ENCODE measurements at places on chromosomes 3 and 15. TPM values are rescaled to one million over a fixed set of nuclear protein-coding genes. Genes with fewer than 3 reads are reported as not detected.

Gene MST1R
- 98.3 TPM for total RNA-seq

Gene NOX5
- total RNA-seq, result 1.5 TPM

Gene SLC25A36
- 76.5 TPM for total RNA-seq

Gene SKOR1
- total RNA-seq, result 0.13 TPM

Gene EXD1
- total RNA-seq, result 0.70 TPM

Gene WDR49
- 0.28 TPM for total RNA-seq

Gene CYP11A1
- total RNA-seq, result 7.1 TPM

Gene SST
- total RNA-seq, result not detected

DNA sequence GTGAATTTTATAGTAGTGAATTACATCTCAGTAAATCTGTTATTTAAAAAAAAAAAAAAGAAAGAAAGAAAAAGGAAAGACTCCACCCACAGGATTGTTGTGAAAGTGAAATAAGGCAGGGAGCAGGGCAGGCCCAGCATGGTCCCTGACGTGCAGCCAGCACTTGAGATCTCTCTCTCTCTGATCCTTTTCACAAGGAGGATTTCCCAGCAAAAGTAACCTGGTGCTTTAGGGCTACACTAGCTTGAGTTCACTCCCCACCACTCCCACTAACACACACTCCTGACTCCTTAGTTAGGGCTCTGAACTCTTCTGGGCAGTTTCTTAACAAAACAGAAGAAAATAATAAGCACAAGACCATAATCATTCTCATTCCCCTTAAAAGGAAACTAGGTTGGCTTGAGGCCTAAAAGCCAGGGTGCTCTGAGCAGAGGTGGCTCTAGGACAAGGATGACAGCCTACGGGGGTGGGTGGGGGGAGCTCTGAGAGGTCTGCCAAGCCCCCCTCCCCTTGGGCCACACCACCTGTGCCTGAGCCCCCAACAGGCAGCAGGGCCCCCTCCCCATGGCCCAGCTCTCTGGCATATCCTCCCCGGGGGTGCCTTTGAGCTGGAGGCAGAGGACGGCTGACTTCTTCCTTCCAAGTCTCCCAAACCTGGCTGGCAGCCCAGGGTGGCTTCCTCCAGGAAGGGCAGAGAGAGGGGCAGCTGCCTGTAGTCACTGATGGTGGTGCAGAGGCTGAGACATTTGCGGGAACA lies 856 bp downstream of the TMEM40 start:
- DNase-seq, result peak; percentile 47

GRCh38 chr15:38699633-38700230 lies 135.1 kb upstream of the RASGRP1 start:
- no peak for DNase-seq

DNA sequence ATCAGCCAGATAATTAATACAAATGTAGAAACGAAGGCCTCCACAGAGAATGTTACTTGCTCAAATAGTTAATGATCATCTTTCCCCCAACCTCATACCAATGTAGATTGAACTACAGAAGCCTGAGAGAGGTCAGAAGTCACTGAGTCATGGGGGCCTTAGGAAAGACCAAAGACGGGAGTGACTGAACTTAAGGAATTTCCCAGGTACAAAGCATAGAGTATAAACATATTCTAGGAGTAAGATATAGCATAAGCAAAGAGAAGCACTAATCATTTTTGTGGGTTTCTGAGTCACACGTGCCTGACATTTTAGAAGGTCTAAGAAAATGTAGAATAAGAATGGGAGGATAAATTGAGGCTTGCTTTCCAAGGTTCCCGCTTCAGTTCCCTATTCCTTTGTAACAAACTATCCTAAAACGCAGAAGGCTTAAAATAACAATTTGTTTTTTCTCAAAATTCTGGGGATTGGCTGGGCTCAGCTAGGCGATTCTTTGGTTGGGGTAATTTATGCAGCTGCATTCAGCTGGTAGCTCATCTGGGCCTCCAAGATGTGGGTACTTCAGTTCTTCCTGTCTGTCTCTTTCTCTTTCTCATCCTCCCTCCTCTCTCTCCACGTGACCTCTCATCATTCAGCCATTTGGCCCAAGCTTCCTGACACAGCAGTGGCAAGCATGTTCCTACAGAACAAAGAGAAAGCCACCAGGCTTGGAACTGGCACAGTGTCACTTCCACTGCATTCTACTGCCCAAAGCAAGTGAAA lies 422.6 kb downstream of the FOXP1 start:
- no peak for DNase-seq

DNA sequence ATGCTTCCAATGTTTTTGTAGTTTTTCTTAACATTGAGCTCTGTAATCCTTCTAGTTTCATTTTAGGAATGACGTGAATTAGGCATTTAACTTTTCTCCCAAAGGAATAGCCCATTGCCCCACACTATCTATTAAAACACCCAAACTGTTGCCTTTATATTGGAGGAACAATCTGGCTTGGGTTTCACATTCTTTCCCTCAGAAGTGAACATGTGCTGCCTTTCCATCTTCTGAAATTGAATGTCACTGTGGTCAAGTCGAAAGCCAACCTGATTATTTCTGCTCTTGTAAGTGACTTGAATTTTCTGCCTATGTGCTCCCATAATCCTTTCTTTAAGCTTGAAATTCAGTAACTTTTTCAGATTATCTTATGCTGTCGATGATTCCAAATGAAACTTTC lies 214.5 kb downstream of the SLC9A9 start:
- DNase-seq, result no peak

DNA sequence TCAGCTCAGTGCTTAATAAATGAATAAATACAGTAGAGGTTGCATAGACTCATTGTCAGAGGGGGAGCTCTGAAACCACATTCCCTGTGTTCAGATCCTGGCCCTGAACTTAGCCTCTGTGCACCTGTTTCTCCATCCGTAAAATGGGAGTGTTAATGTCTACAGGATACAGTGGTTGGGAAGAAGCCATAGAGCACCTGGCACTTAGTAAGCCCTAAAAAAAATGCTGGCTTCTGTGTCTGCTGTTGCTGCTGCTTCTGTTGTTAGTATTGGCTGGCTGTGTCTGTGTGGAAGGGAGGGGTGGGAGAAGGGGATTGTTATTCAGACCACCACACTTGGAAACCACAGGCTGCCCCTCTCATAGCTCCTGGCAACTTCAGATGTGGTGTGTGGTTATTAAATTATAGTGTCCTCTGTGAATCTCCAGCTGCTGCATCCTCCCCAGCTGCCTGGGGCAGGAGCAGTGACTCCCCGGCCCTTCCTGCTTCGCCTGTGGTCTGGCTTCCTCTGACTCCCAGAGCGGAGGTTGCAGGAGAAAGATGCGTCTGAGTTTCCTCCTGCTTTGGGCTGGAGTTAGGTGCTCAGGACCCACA lies 31.0 kb downstream of the FGD5 start:
- DNase-seq, result no peak

GRCh38 chr3:59422312-59422711 lies 372.5 kb upstream of the CFAP20DC start:
- no peak for DNase-seq

GRCh38 chr3:193033226-193033780 lies 115.6 kb upstream of the MB21D2 start:
- DNase-seq, result no peak

- no peak for DNase-seq
Measured at GRCh38 chr3:20073683-20074082, 33.4 kb downstream of the KAT2B start.

- DNase-seq, result no peak
Measured at GRCh38 chr3:194686414-194686815, 732 bp downstream of the FAM43A start.

DNA sequence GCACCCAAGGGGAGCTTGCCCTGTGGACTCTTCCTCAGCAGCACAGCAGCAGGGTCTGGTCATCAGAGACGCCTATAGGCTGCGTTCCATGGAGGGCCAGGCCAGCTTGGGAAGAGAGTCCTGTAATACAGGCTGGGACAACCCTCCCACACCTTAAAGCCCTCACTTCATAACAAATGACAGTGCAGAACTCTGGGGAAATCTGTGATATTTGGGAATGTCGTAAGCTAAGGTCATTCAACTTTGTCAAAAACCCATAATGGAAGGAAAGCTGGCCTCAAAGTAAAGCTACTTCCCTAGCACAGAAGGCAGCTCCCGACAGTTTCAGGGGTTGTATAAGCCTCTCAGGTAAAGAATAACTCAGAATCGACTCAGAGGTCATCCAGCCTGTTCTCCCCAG lies 133.1 kb downstream of the MEGF11 start:
- no peak for DNase-seq

GRCh38 chr15:29623116-29623639 lies 199.1 kb downstream of the TJP1 start:
- DNase-seq, result no peak

- no peak for DNase-seq
Measured at GRCh38 chr3:55468251-55468650, 18.9 kb downstream of the WNT5A start.

GRCh38 chr15:55823699-55824340 lies 80.9 kb upstream of the PRTG start:
- no peak for DNase-seq

All from PC-9 (cell line).